Midbrain (tissue), 1 donor: ENCODE measurements at places on chromosomes 1 and 21.
A peak's percentile ranks its signal among the peaks of the same experiment; 100 is the strongest.

DNA sequence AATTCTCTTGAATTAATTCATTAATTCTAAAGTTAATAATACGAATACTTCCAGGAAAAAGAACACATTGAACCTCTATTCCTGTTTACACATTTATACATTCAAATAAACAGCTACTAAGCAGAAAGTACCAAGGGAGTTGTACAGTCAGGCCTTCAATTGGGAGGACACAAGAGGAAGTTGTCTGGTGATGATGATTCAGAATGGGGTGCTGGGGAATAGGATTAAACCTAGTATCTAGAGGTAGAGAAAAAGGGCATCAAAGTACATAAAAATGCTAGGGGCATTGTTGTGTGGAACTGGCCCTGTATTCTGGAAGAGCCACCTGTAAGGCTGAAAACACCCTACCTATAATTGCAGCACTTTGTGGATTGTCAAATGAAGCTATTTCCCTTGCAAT lies 71.7 kb upstream of the MROH9 start:
- DNase-seq: no peak

- DNase-seq: no peak
These were observed 36.1 kb downstream of the EIF2D start for GRCh38 chr1:206575894-206576737.

- DNase-seq: no peak
These were observed 15.6 kb upstream of the THEM4 start for GRCh38 chr1:151924691-151925587.

GRCh38 chr1:43648221-43648847 lies 1.6 kb upstream of the KDM4A start:
- DNase-seq: no peak

GRCh38 chr1:234722904-234723720 lies 113.1 kb upstream of the IRF2BP2 start:
- DNase-seq: peak; percentile 80

DNA sequence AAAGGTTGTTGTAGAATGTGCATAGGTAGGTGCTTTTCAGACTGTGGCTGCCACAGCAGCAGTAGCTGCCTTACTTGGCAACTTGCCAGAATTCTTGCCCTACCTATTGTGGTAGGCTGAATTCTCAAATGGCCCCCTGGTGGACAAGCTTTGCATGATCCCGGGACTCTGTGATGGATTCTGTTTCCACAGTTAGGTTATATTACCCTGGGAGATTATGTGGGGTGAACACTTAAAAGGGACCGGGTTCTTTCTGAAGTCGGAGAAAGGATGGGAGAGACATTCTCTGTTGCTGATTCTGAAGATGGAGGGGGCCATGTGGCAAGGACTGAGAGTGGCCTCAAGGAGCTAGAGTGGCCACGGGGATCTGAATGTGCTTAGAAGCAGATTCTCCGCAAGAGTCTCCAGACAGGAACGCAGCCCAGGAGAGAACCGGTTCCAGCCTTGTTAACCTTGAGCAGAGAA lies 32.1 kb upstream of the KCNE1 start:
- no peak for DNase-seq

DNA sequence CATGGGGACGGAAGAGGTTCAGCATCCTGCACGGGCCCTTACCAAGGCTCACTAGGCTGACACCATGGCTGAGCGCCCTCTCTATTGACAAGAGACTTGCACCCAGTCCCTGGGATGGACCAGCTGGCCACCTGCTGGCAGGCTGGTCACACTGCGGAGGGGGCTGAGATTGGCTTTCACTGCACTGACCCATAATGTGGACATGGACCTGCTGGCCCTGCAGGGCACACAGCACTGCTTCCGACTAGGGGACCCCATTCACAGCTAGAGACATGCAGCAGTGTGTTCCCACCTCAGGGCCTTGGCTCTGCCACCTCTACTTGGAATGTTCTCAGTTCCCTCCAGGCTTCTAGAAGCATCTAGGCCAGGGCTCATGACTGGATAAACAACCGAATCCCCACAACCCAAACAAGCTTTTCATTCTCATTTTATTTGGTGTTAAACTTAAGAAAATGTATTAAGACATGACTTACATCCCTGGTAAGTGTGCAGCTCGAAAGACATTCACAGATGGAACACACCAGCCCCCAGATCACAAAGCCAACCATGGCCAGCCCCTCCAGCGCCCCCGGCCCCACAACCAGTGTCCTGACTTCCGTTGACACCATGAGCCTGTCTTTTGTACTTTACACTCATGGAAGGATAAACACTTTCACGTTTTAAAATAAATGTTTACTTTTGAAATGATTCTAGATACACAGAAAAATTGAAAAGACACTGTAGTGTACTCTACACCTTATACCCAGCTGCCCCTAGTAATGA lies 9.3 kb upstream of the SRARP start:
- peak; percentile 86 for DNase-seq

- no peak for DNase-seq
These were observed 161.2 kb downstream of the NTMT2 start for GRCh38 chr1:170306948-170307347.

GRCh38 chr1:67748630-67749029 lies 63.6 kb downstream of the GADD45A start:
- DNase-seq: no peak

DNA sequence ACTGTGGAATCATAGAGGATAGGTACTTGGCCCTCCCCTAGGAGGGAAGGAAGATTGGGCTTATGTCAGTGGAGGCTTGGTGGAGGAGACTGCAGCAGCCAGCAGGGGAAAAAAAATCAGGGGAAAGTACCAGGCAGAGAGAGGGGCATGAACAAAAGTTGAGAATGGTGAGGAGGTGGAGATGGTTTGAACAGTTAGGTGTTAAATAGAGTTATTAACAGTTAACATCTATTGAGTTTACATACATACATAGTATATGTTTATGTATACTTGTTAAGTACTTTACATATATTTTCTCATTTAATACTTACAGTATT lies 136.5 kb upstream of the HNRNPU start:
- no peak for DNase-seq

- no peak for DNase-seq
These were observed 22.1 kb downstream of the FCRL4 start for GRCh38 chr1:157575744-157576143.

GRCh38 chr1:179742291-179742690 lies 800 bp upstream of the FAM163A start:
- no peak for DNase-seq

- DNase-seq: no peak
These were observed 76.7 kb upstream of the CASZ1 start for GRCh38 chr1:10873189-10873588.

DNA sequence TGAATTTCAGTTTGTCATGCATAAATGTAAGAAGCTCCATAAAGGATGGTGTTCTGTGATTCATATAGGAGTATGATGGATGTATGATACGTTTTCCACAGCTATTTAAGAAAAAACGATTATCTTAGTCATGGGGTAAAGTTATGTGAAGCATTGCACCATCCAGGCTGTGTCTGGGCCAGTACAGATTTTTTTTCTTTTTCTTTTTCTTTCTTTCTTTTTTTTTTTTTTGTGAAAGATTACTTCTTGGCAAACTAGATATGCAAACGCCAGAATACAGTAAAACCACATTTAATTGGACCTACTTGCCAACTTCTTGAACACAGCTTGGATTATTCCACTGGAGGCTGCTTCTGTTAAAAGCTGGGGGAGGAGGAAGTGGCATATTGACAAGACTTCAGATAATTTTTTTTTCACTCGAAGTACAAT lies 14.9 kb downstream of the ZBTB18 start:
- DNase-seq: no peak

DNA sequence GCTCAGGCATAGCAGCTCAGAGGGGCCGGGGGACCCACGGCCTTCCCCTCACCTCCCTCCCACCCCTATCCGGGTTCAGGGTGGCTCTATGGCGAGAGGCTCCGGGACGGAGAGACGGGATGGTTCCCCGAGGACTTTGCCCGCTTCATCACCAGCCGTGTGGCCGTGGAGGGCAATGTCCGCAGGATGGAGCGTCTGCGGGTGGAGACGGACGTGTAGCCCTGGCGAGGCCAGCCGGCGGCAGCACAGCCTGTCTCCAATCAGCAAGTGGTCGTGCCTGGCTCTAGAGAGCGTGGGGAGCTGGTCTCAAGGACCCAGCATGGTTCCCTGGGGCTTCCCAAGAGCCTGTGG lies 25.9 kb downstream of the ARHGEF16 start:
- no peak for DNase-seq

- no peak for DNase-seq
These were observed 522.6 kb downstream of the ADGRL2 start for GRCh38 chr1:82323144-82323841.

DNA sequence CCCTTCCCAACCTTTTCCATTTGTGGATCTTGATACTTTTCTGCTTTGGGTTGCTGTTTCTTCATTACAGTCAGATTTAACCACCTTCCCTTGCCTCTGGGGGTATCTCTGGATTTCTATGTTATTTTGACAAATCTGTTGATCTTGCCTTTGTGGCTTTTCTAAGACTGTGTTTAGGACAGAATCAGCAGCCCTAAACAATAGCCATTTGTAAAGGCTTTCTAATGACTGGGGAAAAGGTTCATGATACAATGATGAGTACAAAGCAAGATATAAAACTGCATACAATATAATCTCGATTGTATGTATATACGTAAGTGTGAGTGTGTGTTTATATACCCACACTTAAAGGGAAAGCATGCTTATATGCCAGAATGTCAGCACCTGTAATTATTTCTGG lies 27.8 kb downstream of the FAM20B start:
- peak; percentile 4 for DNase-seq

DNA sequence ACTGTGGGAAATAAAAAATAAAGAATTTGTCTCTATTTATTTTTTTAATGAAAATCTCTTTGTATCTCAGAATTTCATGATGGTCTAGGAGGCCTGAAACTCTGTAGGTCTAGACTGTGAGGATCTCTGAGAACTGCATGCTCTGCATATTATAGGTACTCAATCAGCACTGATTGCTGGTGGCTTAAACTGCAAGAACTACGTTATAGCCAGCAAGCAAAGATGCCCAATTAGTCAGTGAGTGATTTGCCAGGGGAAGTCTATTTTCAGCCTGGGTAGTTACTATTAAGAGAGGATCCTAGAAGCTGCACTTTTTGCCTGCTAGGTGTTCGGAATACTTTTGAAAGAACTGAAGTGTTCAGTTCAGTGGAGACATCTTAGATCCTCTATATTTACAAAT lies 87.4 kb downstream of the GPR52 start:
- no peak for DNase-seq

DNA sequence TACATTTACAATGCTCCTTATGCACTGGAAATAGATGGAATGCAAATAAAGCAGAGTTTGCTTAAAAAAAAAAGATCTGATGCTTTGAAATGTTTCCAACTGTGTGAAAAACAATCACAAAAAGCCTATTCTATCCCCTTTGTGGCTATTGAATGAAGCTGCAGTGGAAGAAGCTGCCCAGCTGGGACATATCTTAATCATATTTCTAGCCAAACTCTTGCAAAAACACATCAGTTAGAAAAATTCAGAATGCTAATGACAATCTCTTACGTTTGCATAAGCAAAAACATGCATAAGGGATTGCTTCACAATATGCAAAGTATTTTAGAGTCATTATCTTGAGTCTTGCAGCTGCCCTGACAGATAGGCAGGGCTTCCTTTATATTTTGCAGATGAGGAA lies 526.4 kb upstream of the USP24 start:
- no peak for DNase-seq

DNA sequence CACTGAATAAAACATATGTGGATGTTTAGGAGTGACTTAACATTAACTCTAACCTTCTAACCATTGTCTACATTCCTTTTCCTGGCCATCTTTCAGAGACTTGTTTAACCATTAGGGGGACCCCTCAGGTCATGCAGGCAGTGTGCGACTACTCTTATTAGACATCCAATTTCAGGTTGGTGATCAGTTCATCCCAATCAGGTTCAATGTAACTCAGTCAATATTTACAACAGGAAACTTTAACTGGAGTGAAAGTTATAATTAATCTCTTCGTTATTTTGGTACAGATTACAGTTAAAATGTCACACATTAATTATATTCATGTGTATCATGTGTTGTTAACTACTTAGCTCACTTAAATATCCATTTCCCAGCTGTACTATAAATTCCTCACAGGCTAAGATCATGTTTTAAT lies 68.8 kb upstream of the RGS1 start:
- no peak for DNase-seq

- DNase-seq: no peak
These were observed 339 bp downstream of the PTGS2 start for GRCh38 chr1:186679924-186680244.
